Stimulated activated CD8-positive, alpha-beta memory T cell treated with anti-CD3 and anti-CD28 coated beads, Interleukin-12 subunit alpha, Interleukin-12 subunit beta, amount 100 ng/mL, for 1 hour (primary cell): ENCODE measurements at places on chromosomes 3 and 15.

DNA sequence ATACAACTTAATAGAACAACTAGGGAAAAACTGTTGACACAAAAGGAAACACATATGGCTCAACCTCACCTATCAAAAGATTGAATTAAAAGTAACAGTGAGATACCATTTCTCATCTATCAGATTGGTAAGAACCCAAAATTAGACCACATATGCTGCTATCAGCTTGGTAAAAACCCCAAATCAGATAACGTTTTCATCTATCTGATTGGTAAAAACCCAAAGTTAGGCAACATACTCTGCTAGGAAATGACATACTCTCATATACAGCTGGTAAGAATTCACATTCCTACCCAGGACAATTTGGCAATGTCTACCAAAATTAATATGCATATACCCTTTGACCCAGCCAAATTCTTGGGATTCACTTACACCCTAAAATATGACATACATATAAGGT, 26.3 kb downstream of the NRG4 start:
- no peak for DNase-seq

DNA sequence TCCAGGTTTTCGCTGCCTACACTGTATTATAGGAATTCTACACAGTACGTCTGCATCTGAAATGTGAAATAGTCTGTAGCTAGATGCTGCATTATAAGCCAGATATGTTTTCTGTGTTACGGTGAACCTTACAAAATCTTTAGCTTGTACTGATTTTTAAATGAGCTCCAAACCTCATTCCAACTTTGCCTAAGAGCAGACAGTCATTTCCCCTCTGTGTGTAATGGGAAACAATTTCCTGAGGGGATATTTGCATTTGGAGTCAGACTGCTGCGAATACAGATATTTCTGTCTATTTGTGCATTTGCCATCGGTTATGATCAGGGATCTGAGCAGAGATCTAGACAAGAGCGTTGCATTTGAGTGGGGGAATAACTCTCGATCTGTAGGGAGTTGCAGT, 37.5 kb downstream of the ARNT2 start:
- no peak for DNase-seq

DNA sequence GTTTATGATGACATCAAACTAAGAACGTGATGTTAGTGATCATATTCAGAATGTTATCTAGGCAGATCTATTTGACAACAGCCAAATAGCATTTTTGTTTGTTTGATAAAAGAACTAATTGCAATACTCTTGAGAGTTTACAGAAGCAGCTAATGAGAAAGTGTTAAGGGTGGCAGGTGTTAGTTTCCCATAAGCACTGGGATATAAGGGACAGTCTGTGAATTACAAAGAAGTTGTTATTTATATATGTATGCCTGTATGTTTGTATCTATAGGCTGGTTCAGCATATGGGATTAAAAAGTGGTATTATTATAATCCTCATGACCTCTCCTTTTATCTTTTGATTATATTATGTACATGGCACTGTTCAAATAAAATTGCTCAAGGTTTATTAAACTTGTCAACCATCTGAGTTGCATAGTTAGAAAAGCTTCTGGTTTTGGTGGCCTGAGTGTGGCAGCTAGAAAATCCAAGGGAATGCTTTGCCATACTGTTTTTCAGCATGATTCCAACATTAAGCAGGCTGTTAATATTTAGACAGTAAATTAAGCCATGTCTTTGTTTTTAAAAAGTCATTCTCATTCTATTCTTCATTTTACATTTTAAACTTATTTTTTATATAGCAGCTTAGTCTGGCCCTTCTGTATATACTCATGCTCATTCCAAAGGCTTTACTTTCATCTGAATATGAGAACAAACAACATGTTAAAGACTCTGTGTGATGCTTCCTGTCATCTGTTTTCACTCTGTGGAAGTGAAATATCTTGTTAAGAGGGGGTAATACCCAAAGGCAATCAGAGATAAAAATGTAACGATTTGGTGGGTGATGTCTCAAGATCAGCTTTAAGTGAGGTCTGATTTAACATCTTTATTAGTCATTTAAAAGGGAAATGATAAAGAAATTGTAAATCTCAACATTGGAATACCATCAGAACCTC, 13.1 kb downstream of the ROBO2 start:
- DNase-seq, result no peak

DNA sequence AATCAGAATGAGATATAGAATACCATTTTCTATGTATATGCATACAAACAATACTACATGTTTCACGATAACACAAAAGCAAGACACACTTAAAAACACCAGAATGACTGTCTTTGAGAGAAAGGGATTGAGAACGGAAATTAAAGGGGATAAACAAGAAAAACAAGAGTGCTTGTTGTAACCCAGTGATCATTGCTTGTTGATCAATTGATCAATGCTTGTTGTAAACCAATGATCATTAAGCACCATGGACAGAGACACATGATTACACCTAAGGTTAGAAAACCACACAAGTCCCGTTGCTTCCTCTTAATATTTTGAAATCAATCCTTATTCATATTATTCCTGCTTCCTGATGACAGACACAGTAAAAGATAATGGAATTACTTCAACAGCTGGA, 1.1 kb upstream of the OR4F15 start:
- DNase-seq, result no peak

DNA sequence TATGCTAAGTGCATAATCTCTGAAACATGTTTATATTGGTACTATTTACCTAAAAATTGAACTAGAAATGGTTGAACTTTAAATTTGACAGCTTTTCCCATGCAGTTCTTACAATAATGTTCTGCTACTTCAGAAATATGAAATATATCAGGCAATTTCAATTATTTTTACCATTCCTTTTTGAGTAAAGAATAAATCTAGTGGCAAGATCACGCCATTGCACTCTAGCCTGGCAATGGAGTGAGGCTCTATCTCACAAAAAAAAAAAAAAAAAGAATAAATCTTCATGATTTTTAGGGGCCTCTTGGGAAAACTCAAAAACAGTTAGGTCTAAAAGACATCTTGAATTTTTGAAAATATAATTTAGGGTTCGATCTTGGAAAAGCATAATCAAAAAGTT, 10.6 kb upstream of the DNAAF4 start:
- no peak for DNase-seq

DNA sequence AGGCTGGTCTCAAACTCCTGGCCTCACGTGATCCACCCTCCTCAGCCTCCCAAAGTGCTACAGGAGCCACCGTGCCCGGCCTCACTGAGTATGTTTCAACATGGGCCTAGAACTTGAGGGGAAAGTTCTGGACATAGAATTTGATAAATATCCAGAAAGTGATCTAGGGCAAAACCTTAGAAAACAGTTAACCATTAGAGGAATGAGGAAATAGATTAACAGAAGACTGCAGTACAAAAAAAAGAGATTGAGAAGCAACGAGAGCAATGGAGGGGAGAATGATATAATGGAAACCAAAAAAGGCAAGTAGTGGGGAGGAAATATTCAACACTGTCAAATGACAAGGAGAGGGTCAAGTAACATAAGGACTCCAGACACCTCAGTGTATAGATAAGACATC, 191.5 kb downstream of the PLCH1 start:
- no peak for DNase-seq

DNA sequence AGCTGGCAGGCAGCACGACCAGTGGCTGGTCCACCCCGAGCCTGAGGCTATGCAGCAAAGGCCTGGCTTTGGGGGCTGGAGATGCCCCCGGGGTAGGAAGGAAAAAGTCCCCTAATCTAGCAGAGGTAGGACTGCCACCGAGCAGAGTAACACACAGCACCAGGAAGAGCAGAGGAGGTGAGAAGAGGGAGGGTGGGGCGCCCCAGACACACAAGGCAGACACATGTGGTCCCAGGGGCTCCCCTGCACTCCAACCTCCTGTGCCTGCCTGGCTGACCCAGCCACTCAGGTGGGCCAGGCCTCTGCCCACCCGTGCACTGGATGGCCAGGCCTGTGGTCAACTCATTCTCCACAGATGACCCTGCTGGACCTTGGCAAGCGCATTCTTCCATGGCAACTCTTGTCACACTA, 112.4 kb downstream of the ADCY5 start:
- DNase-seq, result no peak

DNA sequence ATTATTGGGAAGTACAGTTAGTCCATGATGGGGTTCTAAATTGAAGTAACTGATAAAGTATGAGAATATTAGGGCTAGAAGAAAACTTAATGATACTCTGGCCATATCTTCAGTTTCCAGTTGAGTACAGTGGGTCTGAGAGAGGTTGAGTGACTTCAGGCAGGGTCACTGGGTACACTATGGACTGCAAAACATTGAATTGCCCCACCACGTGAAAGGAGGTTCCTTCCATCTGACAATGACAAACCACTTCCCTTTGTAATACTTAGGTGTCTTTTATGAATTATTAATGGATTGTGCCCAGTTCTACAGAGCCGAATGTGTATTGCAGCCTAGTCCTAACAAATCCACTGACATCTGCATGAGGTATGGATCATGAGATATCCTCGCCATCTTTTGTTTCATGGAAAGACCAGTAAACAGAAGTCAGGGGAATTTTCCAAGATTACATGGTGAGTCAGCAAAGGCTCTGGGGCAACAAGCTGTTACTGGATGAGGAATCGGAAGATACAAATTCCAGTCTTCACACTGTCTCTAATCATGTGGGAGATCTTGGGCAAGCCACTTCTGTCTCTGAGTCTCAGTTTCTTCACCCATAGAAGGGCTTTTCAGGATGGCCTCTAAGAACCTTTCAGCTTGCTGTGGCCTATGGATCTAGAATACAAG, 66.5 kb upstream of the BCL6 start:
- DNase-seq, result no peak

DNA sequence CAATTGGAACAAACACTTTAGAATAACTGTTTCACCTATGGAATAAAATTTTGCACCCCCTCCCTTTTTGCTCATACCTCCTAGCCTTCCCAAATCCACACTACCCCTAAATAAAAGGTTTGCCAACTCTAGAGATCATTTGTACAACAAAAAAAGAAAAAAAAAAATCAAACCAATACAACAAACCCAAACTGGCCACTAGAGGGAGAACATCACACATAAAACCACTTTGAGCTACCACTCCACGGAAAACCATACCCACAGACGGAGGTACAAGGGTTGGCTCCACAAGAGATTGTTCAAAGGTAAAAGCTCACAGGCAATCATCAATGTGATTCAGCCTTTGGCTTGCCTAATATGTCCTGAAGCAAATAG, 47.6 kb downstream of the SETMAR start:
- peak; percentile 30 for DNase-seq

DNA sequence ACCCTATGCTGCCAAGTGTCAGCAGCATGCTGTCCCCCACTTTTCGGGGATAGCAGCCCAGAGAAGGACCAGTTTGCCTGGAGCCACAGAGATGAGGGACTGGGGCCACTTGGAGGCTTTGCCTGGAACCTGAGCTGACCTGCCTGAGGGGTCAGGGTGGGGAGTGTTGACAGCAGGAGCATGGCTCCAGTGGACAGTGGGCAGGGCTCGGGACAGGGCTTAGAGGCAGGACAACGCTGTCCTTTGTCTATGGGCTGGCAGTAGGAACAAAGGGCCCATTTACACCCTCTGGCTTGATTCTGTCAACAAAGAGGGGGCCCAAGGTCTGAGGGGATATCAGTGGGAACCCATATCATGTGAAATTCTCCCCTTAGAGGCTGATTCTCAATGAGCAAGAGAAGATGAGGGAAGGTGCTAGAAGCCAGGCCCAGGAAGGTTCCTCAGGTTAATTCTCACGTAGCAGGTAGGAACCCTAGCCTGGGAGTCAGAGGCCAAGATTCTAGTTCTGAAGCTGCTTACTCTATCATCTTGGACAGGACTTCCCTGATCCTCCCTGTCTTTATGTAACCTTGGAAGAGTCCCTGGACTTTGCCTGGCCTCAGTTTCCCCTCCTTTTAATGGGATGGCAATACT, 29.7 kb upstream of the HHATL start:
- no peak for DNase-seq

DNA sequence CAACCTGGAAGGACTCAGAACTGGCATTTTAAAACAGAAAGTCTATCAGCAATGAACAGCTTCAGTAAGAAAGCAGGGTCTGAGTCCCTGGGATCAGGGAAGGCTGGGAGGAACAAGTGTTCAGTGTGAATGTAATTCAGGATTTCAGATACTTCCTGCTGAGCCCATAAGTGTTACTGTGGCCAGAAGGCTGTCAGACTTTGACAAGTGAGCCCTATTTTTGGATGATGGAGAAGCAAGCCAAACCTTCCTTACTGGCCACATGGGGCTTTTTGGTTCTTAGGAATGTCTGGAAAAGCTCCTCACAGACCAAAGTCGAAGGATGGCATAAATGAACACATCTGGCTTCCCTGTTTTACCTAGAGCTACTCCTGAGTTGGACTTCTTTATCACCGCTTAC, 157.2 kb downstream of the BBX start:
- DNase-seq, result no peak

DNA sequence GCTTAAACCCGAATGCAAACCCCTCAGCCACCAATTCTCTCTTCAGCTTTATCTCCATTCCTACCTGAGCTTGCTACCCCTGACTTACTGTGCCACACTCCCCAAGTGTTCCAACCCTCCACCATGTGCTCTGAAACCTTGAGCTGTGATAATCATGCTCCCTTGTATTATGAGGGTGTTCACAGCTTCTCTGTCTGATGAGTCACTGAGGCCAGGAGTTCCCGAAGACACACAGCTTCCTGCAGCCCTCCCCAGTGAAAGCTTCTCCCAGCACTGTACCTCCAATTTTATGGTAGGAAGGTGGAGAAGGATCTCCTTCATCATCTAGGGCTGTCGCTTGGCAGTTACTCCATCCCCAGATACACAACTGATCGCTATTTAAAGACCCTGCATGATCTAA, 24.9 kb downstream of the STAC start:
- DNase-seq, result no peak

GRCh38 chr3:50339485-50340146, 1.0 kb downstream of the RASSF1 start:
- DNase-seq, result no peak

DNA sequence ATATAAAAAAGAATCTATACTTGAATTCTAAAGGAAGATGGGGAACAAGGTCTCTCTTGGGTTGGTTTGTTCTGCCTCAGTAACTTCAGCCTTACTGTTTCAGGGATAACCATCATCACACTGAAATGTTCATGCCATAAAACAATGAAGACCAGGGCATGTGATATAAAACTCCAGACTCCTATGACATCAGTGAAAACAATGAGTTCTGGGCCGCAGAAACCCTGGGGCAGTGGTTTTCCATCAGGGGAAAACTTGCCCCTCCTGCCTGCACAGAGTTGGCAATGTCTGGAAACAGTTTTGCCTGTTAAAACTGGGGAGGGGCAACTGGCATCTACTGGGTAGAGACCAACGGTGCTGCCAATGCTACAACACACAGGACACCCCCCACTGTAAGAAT, 46.8 kb downstream of the CA12 start:
- DNase-seq, result no peak

- DNase-seq, result no peak
These were observed 34.2 kb upstream of the TF start for GRCh38 chr3:133712017-133712416.

DNA sequence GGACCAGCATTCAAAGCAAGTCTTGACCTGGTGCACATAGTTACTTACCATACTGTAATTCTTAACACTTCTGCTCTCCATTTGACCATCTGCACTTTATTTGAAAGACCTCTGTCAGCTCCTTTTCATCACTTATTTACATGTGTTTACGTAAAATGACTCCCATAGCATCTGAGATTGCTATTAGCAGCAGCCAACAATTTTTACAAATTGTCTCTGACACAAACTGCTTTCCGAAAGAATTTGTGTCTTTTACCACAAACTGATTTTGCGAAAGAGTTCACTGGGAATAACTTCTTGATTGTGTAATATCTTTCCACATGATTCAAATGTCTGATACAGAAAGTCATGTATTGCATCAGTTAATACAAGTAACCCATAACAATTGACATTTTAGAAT, 144.1 kb upstream of the PEX5L start:
- no peak for DNase-seq

- DNase-seq, result no peak
These were observed 31.5 kb upstream of the MINAR1 start for GRCh38 chr15:79400650-79401049.
